ENCODE measurements at places on chromosomes 1 and 21.
A peak's percentile ranks its signal among the peaks of the same experiment; 100 is the strongest.

GRCh38 chr1:201447903-201448871 is 20.8 kb downstream of the PHLDA3 start:
- DNase-seq: peak; percentile 29

DNA sequence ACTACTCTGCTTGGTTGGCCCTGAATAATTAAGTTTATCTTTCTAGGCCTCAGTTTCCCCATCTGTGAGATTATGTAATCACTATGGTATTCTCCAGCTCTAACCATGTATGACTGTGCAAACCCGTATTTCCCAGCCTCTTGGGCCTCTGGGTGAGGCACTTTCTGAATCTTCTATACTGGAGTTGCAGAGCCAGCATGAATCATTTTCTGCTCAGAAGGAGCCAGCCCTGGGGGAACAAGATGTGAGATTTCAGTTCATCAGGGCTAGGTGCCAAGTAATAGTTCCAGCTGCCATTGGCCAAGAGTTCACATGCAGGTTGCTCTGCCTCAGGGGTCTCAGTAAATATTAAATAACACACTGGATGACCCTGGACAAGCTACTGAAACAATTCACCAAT is 47.7 kb upstream of the USP24 start:
- no peak for DNase-seq

- no peak for DNase-seq
Measured at GRCh38 chr1:228371741-228372182, 34.9 kb downstream of the TRIM11 start.

DNA sequence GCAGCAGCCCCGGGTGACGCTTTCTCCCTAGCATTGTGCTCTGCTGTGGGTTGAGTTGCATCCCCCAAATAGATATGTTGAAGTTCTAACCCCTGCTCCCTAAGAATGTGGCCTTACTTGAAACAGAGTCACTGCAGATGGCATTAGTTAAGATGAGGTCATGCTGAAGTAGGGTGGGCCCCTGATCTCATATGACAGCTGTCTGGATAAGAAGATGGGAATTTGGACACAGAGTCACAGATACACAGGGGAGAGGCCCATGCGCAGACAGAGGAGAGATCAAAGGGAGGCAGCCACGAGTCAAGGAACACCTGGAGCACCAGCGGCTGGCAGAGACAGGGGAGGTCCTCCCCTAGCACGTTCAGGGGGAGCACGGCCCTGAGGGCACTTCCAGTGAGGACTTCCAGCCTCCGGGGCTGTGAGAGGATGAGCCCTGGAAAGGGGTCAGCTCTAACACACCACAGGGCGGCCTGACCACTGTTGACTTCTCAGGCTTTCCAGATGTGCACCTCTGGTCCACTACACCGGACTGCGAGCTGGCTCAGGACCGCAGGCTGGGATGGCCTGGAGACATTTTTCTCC is 46.4 kb downstream of the ABCG1 start:
- DNase-seq: no peak

GRCh38 chr1:24173638-24174575 is 13.2 kb downstream of the IFNLR1 start:
- DNase-seq: no peak

DNA sequence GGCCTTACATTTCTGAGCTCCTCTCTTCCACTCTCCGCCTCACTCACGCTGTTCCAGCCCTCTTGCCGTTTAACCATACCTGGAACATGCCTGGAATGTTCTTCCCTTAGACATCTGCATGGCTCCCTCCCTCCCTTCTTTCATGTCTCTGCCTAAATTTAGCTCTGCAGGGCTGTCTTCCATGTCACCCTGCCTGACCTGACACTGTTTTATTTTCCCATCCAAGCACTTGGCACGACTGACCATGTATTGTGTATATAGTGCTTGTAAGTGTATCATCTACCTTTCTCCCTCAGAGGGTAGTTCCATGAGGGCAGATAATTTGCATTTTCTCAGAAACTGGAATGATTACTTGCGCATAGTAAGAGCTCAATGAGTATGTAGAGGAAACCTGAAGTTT is 47.3 kb downstream of the ST6GALNAC3 start:
- no peak for DNase-seq

- DNase-seq: no peak
Measured at GRCh38 chr1:180221462-180221861, 8.6 kb upstream of the LHX4 start.

- DNase-seq: no peak
Measured at GRCh38 chr1:239963856-239964255, 127.8 kb upstream of the FMN2 start.

GRCh38 chr1:119873135-119874015 is 22.9 kb downstream of the ADAM30 start:
- DNase-seq: no peak

DNA sequence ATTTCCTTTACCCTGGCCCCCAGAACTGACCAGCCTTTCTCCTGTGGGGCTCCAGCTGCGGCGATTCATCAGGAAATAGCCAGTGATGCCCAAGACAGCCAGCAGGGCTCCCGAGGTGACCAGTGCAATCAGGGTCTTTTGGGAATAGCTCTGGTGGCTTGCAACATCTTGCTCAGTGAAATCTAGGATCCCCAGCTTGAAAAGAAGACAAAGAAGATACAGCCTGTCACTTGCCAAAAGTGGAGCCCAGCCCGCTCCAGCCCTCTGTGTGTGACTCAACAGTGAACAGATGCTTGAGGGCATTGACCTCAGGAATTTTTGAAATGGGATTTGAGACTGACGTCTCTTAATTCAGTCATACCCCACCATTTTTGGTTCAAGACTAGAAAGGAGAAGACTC is 22.3 kb downstream of the CD34 start:
- no peak for DNase-seq

DNA sequence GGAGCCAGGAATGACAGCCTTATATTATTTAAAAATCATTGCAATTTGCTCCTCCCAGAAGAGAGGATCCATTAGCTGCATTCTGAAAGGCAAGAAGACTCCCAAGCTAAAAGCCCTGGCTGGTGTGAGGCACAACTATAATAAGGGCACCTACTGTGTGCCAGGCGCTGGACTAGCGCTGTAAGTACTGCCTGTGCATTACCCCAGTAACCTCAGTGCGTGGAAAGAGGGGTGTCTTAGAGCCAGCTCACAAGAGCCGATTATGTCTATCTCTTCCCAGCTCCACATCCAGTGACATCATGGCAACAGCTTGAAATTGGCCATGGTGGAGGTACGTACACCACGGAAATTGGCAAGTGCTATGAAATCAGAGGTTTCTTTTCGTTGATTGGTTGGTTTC is 141.7 kb upstream of the IRF2BP2 start:
- no peak for DNase-seq

DNA sequence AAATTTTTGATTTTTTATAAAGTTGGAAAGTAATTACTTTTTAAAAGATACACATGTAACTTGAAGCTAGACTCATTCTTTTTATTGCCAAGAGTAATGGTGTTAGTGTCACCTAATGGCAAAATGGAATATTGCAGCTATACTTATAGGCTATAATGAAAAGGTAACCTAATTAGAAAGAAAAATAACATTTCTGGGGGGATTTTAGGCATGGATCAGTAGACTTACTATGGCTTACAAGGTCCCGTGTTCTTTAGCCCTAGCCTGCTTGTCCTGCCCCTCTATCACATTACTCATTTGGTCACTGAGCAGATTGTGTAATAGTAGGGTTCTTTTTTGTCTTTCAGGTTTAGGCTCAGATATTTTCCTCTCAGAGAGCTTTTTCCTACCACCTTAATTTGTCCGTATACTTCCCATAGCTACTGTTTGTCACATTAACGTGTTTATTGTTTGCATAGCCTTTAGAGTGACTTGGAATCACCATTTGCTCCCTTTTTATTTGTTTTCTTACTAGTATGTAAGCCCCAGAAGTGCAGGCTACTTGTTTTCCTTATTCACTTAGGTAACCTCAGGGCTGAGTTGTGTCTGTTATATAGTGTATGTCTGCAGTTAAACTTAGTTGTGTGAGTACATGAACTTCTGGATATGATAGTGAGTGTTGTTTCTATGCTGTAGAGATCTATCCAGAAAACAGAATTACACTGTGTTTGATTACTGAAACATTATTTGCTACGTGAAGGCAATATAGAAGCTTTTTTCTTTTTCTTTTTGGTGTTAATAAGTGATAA is 58.7 kb downstream of the RABGAP1L start:
- DNase-seq: no peak

DNA sequence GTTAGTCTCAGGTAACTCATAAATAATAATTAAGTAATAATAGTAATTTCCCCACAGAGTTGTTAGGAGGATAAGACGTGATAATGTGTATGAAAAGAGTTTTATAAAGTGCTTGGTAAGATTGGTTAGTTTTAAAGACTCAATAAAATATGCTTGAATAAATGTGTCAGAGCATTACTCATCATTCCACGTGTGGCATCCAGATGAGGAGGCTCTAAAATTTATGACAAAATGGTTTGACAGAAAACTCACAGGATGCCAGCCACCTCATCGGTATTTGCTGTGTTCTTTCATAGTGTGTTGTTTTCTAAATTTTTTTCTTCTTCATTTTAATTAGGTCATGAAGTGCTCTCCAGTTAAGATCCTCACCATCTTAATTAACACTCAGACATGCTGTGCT is 19.1 kb upstream of the SPAG17 start:
- no peak for DNase-seq

- no peak for DNase-seq
Measured at GRCh38 chr1:95023399-95024043, 49.2 kb downstream of the ALG14 start.

GRCh38 chr1:176880955-176881595 is 283.4 kb downstream of the ASTN1 start:
- DNase-seq: peak; percentile 38

GRCh38 chr21:44510508-44511218 is 29.3 kb downstream of the KRTAP10-1 start:
- peak; percentile 67 for DNase-seq

DNA sequence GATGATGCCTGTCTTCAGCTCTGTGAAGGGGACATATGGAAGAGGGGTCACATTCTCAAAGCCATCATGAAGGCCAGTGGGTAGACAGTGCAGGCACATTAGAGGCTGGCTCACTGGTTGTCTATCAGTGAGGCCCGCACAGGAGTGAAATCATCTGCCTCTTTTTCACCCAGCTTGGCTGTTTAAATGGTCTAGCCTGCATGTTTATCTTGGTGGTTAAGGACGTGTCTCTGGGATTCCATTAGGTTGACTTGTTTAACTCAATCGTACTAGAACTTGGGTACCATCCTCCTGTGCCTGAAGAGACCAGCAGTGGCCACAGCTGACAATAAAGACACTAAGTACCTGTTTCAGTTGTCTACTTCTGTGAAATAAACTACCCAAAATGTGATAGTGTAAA is 219.3 kb downstream of the PLPP3 start:
- DNase-seq: no peak

DNA sequence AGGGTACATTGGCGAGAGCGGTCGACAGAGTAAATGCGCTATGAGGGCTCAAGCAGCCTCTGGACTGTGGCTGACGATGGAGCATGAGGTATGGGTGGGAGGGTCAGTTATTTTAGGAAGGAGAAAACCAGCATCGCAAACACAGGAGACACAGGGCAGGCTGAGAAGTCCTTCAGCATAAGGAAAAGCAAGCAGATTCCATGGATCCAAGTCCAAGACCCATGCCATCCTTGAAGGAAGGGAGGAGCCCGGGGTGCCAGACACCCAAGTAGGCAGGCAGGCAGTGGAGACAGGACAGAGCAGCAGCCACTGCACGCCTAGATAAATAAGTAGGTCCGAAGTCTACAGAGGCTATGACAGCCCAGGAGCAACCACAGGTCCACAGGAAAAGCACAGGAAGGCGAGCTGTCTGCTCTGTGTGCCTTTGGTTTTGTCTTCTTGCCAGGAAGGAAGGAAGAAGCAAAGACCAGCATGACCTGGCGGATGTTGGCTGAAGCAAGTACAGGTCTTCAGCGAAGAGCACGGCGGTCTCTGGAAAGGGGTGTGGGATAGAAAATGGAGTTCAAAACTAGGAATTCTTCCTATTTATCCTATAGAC is 76.4 kb upstream of the SLC45A1 start:
- DNase-seq: no peak

- peak; percentile 51 for DNase-seq
Measured at GRCh38 chr21:35138665-35139381, 89.7 kb upstream of the RUNX1 start.

DNA sequence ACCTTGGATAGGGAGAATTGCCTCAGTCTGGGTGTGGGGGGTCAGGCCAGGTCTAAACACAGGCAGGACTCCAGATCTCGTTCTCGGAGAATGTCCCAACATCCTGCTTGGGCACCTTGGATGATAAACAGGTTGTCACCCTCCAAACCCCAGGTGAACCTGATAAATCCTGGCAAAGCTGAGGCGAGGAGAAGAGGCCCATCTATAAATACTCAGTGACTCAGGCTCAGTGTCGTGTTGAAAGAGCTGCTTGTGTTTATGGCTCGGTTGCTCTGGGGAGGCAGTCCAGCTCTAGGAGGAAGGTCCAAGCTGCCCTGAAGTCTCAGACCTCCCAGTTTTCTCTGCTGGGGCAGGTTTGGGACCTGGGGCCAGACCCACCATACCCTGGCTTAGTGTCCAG is 15.8 kb upstream of the TRIM63 start:
- DNase-seq: no peak

- DNase-seq: no peak
Measured at GRCh38 chr1:240245629-240246020, 153.9 kb downstream of the FMN2 start.

DNA sequence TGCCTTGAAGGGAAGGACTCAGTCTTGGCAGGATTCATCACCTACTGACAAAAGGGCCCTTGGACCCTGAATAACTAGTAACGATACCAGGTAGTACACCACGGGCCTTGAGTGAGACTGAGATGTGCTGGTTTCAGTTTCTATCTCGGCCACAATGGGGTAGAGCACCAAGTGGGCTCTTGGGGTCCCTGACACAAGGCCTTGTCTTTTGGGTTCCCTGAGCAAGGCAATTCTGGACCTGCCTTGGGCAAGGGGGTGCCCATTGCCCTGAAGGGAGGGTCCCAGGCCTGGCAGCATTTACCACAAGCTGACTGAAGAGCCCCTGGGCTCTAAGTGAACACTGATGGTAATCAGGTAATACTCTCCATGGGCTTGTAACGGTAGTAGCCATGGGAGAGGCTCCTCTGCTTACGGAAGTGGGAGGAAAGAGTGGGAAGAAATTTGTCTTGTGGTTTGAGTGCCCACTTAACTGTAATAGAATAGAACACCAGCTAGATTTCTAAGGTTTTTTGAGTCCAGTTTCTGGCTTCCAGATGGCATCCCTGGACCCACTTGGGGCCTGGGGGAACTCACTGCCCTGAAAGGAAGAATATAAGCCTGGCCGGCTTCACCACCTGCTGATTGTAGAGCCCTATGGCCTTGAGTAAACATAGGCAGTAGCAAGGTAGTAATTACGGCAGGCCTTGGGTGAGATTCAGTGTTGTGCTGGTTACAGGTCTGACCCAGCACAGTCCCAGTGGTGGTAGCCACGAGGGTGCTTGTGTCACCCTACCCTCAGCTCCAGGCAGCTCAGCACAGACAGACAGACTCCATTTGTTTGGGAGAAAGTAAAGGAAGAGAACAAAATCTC is 58.5 kb downstream of the WDR4 start:
- DNase-seq: no peak

Data from stimulated activated CD4-positive, alpha-beta T cell treated with anti-CD3 and anti-CD28 coated beads, Interleukin-12 subunit alpha, Interleukin-12 subunit beta, amount 100 ng/mL, for 24 hours (primary cell).